ENCODE measurements at places on chromosomes 6 and 20. TPM values are rescaled to one million over a fixed set of nuclear protein-coding genes. Genes with fewer than 3 reads are reported as not detected.

VSX1 gene
- total RNA-seq: not detected

DNA sequence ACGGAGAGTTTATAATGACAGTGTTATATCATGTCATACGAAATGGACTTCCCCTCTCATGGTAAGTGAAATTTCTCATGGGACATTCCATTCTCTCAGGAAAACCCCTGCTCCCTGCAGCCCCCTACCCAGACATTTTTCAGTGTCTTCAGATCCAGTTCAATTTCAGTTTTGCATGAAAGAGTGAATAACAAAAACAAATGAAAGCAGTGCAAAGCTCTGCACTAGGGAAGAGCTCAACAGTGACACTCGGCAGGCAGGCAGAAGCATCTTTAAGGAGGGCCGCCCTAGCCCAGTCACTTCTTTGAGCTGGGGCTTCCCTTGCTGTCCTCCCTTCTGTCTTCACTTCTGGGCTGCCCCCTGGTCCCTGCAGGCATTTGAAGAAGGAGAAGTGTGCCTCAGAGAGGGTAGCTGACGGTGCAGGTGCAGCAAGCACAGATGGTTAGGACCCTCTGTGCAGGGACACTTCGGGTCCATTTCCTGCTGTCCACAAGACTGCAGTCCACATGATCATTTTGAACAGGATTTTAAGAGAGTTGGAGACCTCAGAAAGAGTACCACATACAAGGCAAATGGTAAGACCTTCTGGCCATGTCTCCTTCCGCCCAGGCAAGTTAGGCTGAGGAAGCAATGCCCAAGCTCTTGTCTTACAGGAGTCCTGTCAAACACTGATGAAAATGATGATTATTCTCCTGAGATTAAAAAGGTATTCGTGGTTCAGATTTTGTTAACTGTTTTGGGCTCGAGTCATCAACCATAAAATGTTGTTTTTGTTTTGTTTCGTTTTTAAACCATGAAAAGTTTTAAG lies 5.4 kb upstream of the DUSP22 start:
- DNase-seq: no peak

DNA sequence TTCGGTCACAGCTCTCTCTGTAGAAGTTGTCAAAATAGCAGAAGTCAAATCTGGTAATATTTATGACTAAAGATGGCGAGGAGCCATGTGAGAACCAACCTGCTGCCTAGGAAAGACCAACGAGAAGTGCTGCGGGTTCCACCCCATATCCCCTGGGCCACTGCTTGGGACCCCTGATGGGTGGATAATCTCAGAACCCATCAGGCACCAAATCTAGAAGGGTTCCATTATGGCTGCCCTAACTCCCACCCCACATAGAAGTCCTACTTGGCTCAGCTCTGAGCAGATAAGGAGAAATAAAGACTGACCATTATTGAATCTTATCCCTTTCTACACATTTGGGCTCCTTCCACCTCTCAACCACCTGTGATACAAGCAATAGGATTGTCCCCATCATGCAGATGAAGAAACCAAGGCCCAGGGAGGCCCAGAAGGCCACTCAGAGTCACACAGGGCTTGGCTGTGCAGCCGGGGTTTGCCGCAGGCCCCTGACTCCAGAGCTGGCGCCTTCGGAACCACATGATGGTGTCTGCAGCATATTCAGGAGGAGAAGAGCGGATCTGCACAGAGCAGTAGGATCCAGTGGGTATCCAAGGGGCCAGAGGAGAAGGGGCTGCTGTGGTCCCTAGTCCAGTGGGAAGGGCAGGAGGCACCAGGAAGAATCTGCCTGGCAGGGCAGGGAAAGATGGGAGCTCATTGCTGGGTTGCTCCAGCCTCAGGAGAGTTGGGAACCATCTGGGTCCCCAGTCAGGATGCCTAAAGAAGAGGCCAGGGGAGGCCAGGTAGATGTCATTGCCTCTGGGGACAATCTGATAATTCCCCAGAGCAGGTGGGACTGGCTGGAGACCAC lies 9.6 kb upstream of the PCMTD2 start:
- DNase-seq: no peak

GRCh38 chr6:45966340-45966739 lies 49.3 kb downstream of the CLIC5 start:
- no peak for DNase-seq

PEX3 gene
- 25.0 TPM for total RNA-seq
